ENCODE measurements at places on chromosomes 5 and 9.

GRCh38 chr5:58317808-58318207 lies 142.1 kb downstream of the PLK2 start:
- no peak for DNase-seq

- DNase-seq, result no peak
These were observed 17.0 kb downstream of the HRH2 start for GRCh38 chr5:175674731-175675346.

DNA sequence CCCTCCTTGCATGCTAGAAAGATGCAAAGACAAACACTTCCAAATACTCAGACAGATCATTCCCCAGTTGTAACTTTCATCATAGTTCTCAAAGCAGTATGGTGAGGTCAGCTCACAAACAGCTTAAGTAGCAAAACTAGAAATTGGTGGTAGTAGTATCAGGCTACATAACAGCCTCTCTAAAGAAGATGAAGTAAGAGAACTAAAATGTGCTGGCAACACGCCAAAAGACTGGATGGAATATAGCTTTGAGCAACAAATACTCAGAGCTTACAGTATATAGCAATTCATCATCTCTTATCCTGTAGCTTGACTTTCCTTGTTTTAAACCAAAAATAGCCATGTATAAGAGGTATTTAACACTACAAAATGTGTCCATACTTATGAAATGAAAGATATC lies 7.5 kb downstream of the PFDN1 start:
- no peak for DNase-seq

DNA sequence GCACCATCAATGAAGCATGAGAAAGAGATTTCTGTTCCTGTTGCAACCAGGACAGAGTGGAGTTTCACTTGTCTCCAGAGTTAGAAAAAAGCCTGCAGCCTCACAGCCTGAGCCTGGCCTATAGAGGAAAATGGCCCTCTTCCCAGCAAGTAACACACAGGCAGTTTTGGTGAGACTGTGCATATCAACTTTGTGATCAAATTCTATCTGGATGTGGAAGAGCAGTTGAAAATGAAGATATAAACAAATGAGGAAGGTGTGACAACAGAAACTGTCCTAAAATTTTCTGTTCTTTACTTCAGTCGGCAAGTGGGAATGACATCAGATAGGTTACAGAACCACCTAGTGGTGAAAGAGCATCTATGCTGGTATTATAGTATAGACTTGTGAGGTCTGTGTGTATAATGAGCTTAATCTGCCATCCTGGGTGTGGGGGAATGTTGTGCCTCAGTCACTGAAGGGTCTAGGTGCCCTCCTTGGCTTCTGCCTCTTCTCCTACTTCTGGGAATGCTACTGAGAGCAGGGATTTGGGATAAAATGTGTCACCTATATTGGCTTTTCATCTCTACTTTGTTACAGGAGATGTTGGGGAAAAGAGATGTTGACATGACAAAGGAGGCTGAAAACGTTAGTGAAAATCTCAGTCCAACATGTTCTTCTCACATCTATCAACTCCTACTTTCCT lies 28.2 kb downstream of the YIPF5 start:
- DNase-seq, result no peak

GRCh38 chr5:81572201-81572600 lies 178.3 kb upstream of the ACOT12 start:
- DNase-seq, result no peak

DNA sequence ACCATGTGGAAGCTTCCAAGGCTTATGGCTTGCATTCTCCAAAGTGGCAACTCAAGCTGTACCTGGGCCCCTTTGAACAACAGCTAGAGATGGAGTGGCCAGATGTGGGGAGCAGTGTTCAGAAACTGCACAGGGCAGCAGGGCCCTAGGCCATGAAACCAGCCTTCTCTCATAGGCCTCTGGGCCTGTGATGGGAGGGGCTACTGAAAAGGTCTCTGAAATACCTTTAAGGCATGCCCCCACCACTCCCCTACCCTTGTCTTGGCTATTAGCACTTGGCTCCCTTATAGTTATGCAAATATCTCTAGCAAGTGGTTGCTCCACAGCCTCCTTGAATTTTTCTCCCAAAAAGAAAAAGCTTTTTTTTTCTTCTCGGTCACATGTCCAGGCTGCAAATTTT lies 1014.6 kb downstream of the DTWD2 start:
- no peak for DNase-seq

DNA sequence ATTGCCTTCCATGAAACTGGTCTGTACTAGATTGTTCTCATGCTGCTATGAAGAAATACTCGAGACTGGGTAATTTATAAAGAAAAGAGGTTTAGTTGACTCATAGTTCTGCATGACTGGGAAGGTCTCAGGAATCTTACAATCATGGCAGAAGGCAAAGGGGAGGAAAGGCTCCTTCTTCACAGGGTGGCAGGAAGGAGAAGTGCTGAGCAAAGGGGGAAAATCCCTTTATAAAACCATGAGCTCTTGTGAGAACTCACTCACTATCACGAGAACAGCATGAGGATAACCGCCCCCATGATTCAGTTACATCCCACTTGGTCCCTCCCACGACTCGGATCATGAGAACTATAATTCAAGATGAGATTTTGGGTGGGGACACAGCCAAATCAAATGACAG lies 163.2 kb downstream of the RFK start:
- no peak for DNase-seq

- DNase-seq, result peak; percentile 80
These were observed 1.1 kb upstream of the BASP1 start for GRCh38 chr5:17216176-17216973.

DNA sequence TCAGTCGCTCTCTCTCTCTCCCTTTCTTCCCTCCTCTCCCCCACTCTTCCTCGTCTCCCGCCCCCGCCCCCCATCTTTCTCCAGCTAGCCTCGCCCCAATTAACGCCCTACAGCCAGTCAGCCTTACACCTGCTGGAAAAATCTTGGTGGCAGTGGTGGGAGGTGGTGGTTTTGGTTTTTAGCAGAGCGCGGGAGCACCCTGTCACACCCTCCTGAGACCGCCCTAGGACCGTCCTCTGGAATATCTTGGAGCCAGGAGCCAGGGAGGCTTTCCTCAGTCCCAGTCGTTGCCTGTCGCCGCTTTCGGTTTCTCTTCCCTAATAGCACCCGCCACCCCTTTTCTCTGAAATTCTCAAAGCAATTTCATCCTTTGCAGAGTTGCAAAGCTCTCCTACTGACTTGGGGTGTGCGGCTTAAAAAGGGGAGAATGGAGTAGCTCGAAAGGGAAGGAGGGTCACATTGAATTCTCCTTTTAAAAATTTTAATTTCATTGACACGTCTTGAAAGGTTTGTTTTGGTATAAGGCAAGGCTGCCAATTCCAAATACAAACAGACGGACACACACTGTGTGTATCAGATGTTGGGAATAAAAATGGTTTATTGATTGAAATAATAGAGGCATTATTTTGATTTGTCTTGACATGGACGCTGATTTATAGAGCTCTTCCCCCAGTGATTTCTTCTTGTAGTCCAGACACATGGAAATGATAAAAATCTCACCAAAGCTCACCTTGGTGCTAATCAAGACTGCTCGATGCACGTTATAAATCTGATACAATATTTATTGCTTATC lies 301.3 kb downstream of the PARP8 start:
- peak; percentile 14 for DNase-seq

GRCh38 chr5:178123966-178124925 lies 6.6 kb upstream of the RMND5B start:
- no peak for DNase-seq

GRCh38 chr9:19551124-19551929 lies 142.5 kb downstream of the ACER2 start:
- DNase-seq, result no peak

GRCh38 chr5:180329606-180330269 lies 23.4 kb downstream of the GFPT2 start:
- no peak for DNase-seq

DNA sequence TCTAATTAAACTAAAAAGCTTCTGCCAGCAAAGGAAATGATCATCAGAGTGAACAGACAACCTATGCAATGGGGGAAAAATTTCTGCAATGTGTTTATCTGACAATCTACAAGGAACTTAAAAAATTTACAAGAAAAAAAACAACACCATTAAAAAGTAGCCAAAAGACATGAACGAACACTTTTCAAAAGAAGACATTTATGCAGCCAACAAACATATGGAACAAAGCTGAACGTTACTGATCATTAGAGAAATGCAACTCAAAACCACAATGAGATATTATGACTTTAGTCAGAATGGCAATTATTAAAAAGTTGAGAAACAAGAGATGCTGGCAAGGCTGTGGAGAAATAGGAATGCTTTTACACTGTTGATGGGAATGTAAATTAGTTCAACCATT lies 530.4 kb upstream of the DAB2 start:
- DNase-seq, result no peak

DNA sequence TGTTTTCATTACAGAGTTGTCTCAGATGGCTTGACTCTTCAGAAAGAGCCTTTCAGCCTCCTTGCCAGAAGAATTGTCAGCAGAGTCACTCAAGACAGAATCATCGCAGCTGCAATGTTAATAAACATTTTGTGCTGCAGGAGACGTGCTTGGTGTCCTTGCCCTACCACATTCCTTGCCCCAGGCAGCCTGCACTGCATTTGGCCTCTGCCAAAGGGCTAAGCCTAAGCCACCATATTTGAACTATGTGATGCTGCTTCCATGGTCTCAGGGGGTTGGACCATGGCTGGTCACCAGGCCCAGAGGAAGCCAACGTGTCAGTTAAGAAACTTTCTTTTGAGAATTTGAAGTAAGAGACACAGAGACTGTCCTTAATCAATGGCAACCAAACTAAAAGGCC lies 145.4 kb downstream of the ACTL7B start:
- no peak for DNase-seq

DNA sequence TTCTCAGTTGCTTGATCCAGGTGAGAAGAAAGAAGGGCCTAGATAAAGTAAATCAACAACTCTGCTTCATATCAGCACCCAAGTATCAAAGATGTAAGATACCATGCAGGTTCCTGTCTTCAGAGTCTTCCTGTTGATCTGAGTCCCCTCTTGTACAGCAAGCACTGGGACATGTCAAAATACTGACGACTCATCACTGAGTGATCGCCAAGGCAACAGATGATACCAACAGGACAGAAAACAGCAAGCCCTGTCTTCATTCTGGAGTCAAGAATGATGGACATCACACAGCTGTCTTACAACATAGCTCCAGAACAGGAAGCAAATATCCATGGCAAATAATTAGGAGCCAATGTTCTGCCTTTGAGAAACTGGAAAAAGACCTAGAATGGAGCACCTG lies 83.7 kb downstream of the TARS1 start:
- DNase-seq, result no peak

GRCh38 chr5:74355041-74355824 lies 285.3 kb downstream of the ENC1 start:
- DNase-seq, result no peak

DNA sequence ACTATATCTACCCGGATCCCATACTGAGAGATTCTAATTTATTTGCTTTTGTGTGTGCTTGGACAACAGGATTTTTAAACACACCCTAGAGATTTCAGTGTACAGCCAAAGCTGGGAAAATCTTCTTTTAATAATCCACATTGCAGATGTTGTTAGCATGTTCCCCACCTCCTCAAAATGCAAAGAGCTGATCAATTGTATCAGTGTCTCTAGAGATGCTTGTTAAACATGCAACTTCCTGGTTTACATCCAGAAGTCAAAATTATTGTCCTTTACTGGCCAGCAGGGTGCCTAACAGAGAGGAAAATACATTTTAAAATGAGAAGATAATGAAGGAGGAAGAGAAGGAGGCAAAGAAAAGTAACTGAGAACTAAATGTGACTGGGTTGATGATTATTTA lies 793.3 kb downstream of the SEMA5A start:
- DNase-seq, result no peak

DNA sequence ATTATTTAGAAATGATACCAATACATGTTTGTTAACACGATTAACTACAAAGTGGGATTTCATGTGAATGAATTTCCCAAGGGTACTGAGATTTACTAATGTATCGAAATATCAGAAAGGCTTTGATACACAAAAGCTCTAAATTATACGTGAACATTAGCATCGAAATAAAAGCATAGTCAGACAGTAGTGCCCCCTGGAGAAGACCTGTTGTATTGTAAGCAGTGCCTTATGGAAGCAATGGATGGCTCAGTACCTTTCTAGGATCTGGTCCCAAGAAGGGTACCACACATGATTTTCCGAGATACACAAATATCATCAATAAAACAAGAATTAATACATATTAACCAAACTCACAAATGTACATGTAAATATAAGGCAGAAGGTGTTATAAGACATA lies 153.8 kb downstream of the CDH12 start:
- DNase-seq, result no peak

- no peak for DNase-seq
These were observed 13.0 kb downstream of the RXRA start for GRCh38 chr9:134339183-134339806.

DNA sequence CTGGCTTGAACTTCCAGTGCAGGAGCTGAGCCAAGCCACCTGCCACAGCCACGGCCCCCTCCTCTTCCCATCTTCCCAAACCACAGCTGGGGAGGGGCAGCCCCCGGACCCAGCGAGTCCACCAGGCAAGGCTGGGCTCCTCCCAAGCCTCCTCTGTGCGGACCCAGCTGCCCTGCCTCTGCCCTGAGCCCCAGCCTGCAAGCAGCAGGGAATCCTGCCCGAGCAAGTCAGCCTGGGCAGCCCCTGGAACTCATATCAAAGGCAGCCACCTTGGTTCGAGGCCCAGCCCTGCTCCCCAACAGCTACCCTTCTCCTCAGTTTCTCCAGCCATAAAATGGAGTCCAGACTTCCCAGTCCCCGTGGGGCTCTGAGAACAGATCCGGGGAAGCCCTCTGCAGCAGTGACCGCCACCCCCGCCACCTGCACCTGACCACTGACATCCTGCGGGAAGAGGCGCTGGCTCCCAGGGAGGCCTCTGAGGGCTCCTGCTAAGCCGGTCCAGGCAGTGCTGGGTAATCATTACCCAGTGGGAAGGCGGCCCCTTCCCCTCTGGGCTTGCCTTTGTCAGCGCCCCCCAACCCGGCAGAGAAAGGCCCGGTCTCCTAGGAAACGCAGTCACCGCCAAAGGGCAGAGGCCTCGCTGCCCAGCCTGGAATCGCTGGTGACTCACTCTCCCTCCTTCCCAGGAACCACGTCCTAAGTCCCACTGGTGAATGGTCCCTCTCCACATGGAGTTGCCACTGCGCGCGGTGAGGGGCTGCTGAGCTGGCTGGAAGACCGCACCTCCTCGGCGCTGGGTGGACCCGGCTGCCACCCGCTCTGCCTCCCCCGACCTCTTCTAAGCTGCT lies 1.5 kb downstream of the VAV2 start:
- DNase-seq, result peak; percentile 26

- no peak for DNase-seq
These were observed 10.5 kb downstream of the ARSB start for GRCh38 chr5:78974601-78975000.

GRCh38 chr9:5455181-5455580 lies 4.8 kb downstream of the CD274 start:
- no peak for DNase-seq

GRCh38 chr5:176581361-176581760 lies 28.6 kb downstream of the GPRIN1 start:
- no peak for DNase-seq

GRCh38 chr9:120643061-120643460 lies 63.1 kb upstream of the CDK5RAP2 start:
- no peak for DNase-seq

DNA sequence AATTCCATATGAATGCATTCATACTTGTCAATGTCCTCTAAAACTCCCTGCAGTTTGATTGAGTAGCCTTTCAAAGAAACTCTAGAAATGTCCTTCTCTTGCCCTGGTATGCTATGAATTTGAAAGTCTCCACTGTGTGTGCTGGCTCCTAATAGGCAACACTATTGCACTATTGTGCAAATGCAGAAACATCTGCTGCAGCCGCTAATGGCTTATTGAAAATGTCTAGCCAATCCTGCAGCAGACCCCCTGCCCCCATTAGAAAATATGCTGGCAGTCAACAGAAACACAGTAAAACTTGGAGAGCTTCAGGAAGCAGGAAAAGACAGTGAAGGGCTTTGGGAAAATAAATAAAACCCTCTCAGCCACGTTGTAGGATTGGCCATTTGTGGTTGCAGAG lies 87.3 kb upstream of the GRAMD2B start:
- DNase-seq, result no peak
